WTC11 (cell line): ENCODE measurements at places on chromosomes 16 and 17. TPM values are rescaled to one million over a fixed set of nuclear protein-coding genes. Genes with fewer than 3 reads are reported as not detected.

- DNase-seq, result no peak
- H3K27me3 ChIP-seq, result no peaks in the 10 kb centered on the region
- H3K36me3 ChIP-seq, result peaks cover 85% of the 10 kb centered on the region
- no peak overlapping the region for H3K4me3 ChIP-seq
Observed at GRCh38 chr16:84765616-84766580, 53.9 kb upstream of the CRISPLD2 start.

- no peaks in the 10 kb centered on the region for H3K27me3 ChIP-seq
- H3K27ac ChIP-seq, result no peak overlapping the region
- H3K36me3 ChIP-seq, result peaks cover 3% of the 10 kb centered on the region
- no peak overlapping the region for H3K4me3 ChIP-seq
Observed at GRCh38 chr17:67194134-67194533, 50.9 kb downstream of the HELZ start.

DNAAF1 gene
- 0.09 to 0.62 TPM (median 0.20 TPM) in 3 replicates for total RNA-seq

GRCh38 chr17:2410951-2411350 is 10.1 kb upstream of the MNT start:
- peaks cover 22% of the 10 kb centered on the region for H3K36me3 ChIP-seq
- peak overlapping the region; percentile 4; the same call in 1 of the 2 replicates for H3K27ac ChIP-seq
- no peak overlapping the region for H3K4me3 ChIP-seq
- DNase-seq, result no peak
- peaks cover 5% of the 10 kb centered on the region for H3K4me1 ChIP-seq

DNA sequence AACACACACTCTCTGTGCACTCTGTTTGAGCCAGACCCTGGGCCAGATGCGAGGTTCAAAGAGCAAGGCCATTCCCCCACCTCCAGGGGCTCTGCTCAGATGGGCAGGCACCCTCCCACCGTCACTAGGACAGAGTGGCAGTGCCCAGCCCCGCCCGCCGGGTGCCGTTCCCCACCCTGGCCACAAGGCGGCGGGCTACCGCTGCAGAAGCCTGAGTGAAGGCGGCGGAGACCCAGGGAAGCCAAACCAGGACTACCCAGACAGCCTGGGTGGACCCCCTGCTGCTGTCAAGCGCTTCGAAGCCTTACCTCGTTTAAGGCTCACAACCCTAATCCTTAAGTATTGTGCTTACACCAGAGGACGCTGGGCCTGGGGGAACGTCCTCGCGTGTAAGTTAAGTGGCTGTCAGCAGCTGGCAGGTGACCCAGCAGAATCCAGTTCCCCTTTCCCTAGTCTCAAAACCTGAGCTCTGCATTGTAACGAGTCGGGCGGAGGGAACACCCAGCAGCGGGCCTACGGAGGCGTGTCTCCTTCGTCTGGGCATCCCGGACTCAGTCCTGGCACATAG is 4.5 kb downstream of the ARHGAP27 start:
- peak overlapping the region; percentile 67 for H3K4me3 ChIP-seq
- H3K4me1 ChIP-seq, result peaks cover 36% of the 10 kb centered on the region
- peaks cover 57% of the 10 kb centered on the region for H3K27me3 ChIP-seq
- peaks cover 4% of the 10 kb centered on the region for H3K36me3 ChIP-seq
- DNase-seq, result peak; percentile 86

JMJD6 gene
- total RNA-seq, result 20.3 to 23.8 TPM (median 21.6 TPM) in 3 replicates

GINS3 gene
- total RNA-seq, result 7.3 to 11.6 TPM (median 9.8 TPM) in 3 replicates

IRF8 gene
- total RNA-seq, result 1.1 to 1.7 TPM (median 1.3 TPM) in 3 replicates

SOCS1 gene
- total RNA-seq, result 62.3 to 67.1 TPM (median 62.5 TPM) in 3 replicates

OTOP2 gene
- not detected in 3 replicates for total RNA-seq

BOLA2 gene
- total RNA-seq, result 7.0 to 7.8 TPM (median 7.2 TPM) in 3 replicates

GRCh38 chr16:72425571-72426341 is 253.8 kb upstream of the PMFBP1 start:
- no peak overlapping the region for H3K4me3 ChIP-seq
- H3K27me3 ChIP-seq, result no peaks in the 10 kb centered on the region
- H3K36me3 ChIP-seq, result peaks cover 32% of the 10 kb centered on the region
- no peak overlapping the region for H3K27ac ChIP-seq
- no peak for DNase-seq

DNA sequence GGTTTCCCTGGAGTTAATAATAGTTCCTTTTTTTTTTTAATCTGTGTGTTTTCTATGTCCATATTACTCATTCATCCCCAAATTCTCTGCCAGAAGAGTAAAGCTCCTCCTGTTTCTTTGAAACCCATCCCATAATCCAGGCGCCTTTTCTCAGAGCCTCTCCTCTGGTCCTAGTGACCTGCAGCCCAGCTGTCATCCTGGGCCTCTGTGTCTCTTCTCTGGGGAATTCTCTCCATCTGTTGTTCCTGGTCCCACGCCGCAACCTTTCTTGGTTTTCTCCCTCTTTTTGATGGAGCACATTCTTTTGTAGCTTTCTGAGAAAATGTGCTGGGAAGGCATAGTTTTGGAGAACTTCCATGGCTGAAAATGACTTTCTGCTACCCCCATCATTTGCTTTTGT is 10.2 kb downstream of the KATNB1 start:
- H3K4me1 ChIP-seq, result 0 out of 2 replicates have a peak, but pooled peaks cover 3% of the 10 kb centered on the region
- H3K36me3 ChIP-seq, result no peaks in the 10 kb centered on the region
- DNase-seq, result no peak
- H3K4me3 ChIP-seq, result no peak overlapping the region

GRCh38 chr16:8963010-8963820 is 491 bp downstream of the USP7 start:
- peaks cover 9% of the 10 kb centered on the region for H3K27me3 ChIP-seq
- H3K4me3 ChIP-seq, result 0 out of 2 replicates have a peak overlapping the region, but pooled peaks have one; percentile 28
- no peak for DNase-seq
- peaks cover 6% of the 10 kb centered on the region for H3K36me3 ChIP-seq

DNA sequence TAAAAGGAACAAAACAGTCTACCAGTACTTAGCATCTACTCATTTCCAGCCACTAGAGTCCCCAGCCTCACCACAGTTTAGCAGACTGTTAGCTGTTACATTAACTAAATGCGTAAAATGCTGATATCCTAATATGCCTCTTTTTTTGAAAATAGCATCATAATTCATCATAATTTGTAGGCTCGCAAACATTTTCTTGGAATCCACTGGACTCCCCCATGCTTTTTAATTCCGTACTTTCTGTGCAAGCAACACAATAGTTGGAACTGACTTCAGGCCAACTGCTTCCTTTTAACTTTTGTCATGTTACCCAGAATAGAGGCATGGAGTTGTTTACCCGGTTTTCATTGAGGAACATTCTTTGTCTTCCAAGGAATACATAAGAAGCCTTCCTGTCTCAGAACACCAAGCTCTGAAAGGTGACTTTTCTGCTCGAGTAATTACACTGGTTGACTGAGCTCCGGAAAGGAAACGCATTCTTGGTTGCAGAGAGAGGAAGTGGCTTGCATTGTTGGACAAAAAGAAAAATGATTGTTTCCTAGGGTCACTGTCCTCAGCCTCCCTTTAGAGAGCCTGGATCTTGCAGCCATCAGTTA is 30.9 kb upstream of the SEC14L1 start:
- H3K27me3 ChIP-seq, result no peaks in the 10 kb centered on the region
- no peak overlapping the region for H3K4me3 ChIP-seq
- H3K4me1 ChIP-seq, result peaks cover 52% of the 10 kb centered on the region

PER1 gene
- 30.6 to 46.9 TPM (median 34.0 TPM) in 3 replicates for total RNA-seq

DNA sequence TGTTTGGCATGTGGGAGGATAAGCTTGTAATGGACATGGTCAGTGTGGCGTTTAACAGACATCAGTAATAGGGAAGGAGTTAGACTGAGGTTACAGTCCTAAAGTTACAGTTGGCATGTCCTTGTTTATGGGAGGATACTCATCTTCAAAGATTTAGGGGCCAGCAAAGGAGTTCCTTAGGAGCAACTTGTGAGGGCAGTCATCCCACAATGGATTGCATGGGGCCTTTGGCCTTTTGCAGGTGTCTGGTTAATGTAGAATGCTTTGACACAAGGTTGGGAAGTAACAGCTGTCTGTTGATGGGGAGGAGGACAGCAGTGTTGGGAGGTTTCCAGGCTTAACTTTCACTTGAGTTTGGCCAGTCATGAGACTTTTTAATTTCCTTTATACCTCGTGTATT is 2.2 kb downstream of the NUBP1 start:
- H3K27me3 ChIP-seq, result no peaks in the 10 kb centered on the region
- peaks cover 4% of the 10 kb centered on the region; the same call in 1 of the 2 replicates for H3K36me3 ChIP-seq
- no peak overlapping the region for H3K27ac ChIP-seq

DNA sequence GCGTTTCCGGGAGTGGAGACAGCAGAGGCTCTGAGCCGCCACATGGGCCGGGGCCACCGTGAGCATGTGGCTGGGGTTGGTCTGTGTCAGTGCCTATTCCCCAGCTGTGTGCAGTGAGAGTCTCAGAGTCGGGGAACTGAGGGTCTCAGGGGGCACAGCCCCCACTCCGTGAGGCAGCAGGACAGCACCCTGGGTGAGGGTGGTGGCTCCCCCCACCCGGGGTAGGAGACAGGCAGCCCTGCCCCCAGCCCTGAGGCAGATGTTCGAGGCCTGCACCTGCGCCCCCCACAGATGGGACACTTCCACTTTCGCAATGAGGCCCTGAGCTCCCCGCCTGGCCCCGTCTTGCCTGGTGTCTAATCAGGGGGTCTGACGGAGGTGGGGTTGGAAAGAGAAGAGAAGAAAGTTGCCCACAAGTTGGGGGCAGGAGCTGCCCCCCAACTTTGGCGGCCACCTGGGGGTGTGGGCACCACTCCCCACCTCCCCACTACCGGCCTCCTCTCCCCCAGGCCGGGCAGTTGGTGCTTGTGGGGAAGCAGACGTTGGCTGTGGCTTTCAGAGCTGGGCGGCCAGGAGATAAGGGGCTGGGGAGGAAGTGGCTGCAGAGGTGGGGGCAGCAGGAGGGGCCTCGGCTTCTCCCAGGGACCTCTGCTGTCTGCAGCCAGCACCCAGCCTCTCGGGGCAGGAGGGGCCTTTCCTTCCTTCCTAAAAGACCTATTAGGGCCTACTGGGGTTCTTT is 1.8 kb upstream of the CBFA2T3 start:
- DNase-seq, result no peak
- H3K36me3 ChIP-seq, result no peaks in the 10 kb centered on the region
- H3K27me3 ChIP-seq, result no peaks in the 10 kb centered on the region

DNA sequence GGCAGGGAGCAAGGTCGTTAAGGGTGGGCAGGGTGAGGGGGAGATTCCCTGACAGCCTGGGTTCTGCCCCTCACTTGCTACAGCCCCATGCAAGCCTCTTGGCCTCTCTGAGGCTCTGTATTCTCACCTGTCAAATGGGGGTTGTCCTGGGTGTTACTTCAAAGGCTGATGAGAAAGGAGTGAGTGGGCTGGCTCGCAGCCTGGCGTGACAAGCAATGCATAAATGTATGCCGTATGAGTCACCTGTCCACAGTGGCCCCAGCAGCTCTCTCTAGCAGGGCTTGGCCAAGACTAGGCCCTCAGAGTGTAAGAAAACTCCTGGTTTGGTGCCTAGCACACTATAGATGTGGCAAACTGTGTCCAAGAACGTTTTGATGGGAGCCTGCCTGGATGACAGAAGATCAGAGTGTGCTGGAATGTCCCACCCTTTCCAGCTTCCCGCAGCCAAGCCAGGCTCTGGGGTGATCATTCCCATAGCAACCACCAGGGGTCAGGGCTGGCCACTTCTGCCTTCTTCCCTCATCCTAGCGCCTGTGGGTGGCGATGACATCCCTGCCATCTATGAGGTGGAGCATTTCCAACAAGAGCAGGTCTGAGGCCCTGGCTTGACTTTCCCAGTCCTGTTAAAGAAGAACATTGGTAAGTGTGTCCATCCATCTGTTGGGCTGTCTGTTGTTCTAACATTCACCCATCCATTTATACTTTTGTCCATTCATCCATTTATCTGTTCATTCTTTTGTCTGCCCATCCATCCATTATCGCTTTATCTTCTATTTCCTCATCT is 37.2 kb upstream of the ADGRG1 start:
- 0 out of 2 replicates have a peak, but pooled peaks cover 3% of the 10 kb centered on the region for H3K4me1 ChIP-seq
- H3K4me3 ChIP-seq, result no peak overlapping the region
- H3K27ac ChIP-seq, result no peak overlapping the region
- DNase-seq, result peak; percentile 83

- peaks cover 4% of the 10 kb centered on the region; the same call in 1 of the 2 replicates for H3K36me3 ChIP-seq
- no peaks in the 10 kb centered on the region for H3K27me3 ChIP-seq
- H3K4me3 ChIP-seq, result peak overlapping the region; percentile 3
- H3K4me1 ChIP-seq, result peaks cover 53% of the 10 kb centered on the region
Observed at GRCh38 chr17:63631626-63632025, 9.4 kb downstream of the MAP3K3 start.

DNA sequence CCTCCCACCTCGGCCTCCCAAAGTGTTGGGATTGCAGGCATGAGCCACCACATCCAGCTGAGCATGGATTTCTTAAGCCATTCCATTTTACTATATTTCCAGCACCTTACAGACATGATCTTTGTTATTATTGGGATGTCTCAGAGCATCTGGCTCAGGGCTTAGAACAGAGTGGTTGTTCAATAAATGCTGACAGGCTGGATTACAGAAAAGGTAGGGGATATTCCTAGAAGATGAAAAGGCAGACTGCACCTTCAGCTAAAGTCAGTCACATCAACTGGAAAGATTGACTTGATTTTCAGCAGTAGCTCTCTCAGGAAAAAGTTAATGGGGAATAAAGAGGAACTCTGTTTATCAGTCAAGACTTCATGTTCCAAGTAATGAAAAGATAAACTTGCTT is 360.3 kb upstream of the ERCC4 start:
- H3K4me3 ChIP-seq, result no peak overlapping the region
- H3K4me1 ChIP-seq, result peaks cover 19% of the 10 kb centered on the region
- H3K36me3 ChIP-seq, result no peaks in the 10 kb centered on the region
- H3K27me3 ChIP-seq, result no peaks in the 10 kb centered on the region
- no peak for DNase-seq

GRCh38 chr17:3318336-3318735 is 20.2 kb upstream of the OR3A1 start:
- H3K4me1 ChIP-seq, result no peaks in the 10 kb centered on the region
- H3K27ac ChIP-seq, result no peak overlapping the region
- no peaks in the 10 kb centered on the region for H3K36me3 ChIP-seq
- no peak overlapping the region for H3K4me3 ChIP-seq

KRT17 gene
- 0.53 to 1.5 TPM (median 0.92 TPM) in 3 replicates for total RNA-seq

- peaks cover 18% of the 10 kb centered on the region for H3K4me1 ChIP-seq
- no peak overlapping the region for H3K4me3 ChIP-seq
- no peak overlapping the region for H3K27ac ChIP-seq
- peak; percentile 72 for DNase-seq
- H3K27me3 ChIP-seq, result peaks cover 82% of the 10 kb centered on the region
Observed at GRCh38 chr17:80477647-80478478, 1.5 kb upstream of the NPTX1 start.
